ENCODE measurements at places on chromosomes 7 and 10.

DNA sequence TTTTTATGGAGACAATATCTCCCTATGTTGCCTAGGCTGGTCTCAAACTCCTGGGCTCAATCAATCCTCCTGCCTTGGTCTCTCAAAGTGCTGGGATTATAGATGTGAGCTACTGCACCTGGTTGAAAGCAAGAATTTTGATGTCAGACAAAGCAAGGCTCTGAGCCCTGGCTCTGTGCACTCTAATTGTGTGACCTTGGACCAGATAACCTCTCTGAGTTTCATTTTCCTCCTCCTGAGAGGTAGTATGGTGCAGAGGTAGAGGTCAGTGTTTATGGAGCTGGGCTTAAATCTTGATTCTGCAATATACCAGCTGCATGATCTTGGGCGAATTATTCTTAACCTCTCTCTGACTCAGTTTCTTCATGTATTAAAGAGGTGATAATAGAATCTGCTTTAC is 31.4 kb upstream of the SLC26A3 start:
- DNase-seq: no peak

GRCh38 chr10:115059301-115059898 is 33.8 kb upstream of the ATRNL1 start:
- DNase-seq: no peak

- peak; percentile 77 for DNase-seq
Observed at GRCh38 chr10:96271016-96271815, at the start of gene BLNK. TSS of gene BLNK (minus strand) at chr10:96271569. CDS start at chr10:96271398, 171 bp downstream.

GRCh38 chr7:138962561-138963270 is 18.5 kb downstream of the KIAA1549 start:
- no peak for DNase-seq

GRCh38 chr10:72077275-72077990 is 10.9 kb downstream of the SPOCK2 start:
- no peak for DNase-seq

GRCh38 chr7:104089612-104090011 is 100.2 kb upstream of the RELN start:
- no peak for DNase-seq

DNA sequence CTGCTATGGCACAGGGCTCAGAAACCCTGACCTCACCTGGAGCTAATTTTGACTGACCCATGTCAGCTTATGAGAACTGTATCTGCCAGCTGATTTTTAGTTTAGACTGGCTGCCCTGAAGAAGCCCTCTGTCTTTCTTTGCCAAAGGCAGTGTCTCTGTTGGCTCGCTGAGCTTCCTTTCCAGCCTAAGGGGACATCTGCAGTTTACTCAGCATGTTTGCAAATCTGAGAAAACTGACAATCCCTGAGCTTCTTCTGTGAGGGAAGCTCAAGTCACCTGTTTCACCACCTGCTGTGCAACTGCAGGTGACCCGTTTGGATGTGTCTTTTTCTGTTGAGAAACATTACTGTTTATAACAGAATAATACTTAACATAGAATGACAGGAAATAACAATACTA is 46.0 kb downstream of the PRKAR2B start:
- no peak for DNase-seq

DNA sequence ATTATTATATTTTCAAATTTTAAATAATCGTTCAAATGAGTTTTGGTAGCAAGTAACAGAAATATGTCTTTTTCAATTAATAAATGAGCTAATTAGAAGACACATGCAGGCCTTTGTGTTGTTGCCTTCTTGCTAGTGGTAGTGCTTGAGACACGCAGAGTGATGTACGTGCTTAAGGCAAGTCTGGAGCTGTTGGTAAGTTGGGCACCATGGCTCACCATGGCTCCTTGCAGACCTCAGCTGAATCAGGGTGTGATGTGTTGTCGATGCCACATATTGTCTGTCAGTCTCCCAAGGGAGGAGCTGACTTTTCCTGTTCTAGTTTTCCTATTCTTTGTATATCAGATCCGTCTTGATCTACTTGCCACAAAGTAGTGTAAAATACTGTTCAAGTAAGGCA is 8.3 kb downstream of the CDK14 start:
- DNase-seq: peak; percentile 66

DNA sequence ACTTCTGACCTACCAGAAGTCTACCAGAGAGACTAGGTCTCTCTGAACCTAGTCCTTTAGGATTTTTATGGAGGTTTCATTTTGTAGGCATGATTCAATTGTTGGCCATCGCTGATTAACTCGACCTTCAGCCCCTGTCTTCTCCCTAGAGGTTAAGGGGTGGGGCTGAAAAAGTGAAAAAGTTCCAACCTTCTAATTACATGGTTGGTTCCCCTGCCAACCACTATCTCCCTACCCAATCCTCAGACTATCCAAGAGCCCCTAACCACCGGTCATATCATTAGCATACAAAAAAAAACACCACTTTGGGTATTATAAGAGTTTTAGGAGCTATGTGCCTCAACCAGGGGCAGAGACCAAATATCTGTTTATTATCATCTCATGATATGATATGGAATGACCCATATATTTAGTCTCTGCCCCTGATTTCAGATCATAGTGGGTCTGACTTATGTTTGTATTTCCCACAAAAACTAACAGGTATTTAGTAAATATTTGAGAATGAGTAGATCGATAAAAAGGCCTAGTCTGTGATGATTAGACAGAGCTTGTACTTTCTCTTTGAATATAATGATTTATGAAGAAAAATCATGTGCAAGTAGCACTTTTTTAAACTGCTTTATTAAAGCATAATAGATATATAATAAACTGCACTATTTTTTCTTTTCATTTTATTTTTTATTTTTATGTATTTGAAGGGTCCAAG is 35.8 kb downstream of the DNAJC9 start:
- no peak for DNase-seq

- DNase-seq: no peak
Observed at GRCh38 chr7:18330548-18330947, 165.0 kb upstream of the HDAC9 start.

GRCh38 chr7:130951303-130951975 is 217.4 kb upstream of the KLF14 start:
- no peak for DNase-seq

GRCh38 chr10:84706875-84707274 is 378.5 kb downstream of the CCSER2 start:
- peak; percentile 60 for DNase-seq

GRCh38 chr7:149296368-149296767 is 34.4 kb downstream of the ZNF783 start:
- DNase-seq: no peak

DNA sequence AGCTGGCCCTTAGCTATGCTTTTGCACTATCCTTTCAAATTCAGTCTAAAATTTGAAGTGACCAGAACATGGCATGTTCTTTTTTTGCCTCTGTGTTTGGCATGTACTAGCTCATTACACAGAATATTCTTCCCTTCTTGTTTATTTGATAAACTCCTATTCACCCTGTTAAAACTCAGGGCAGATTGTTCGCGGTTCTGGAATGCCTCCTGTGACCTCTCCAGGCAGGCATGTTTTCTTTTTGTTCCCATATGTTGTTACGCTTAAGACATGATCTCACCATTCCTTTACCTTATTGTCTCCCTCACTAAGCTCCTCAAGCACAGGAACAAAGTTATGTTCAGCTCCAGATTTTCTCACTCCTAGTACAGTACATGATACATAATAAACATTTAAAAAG is 181.7 kb downstream of the CCSER2 start:
- DNase-seq: no peak

- DNase-seq: no peak
Observed at GRCh38 chr10:121812031-121812430, 115.8 kb downstream of the ATE1 start.

GRCh38 chr7:14438366-14438765 is 448.9 kb upstream of the ETV1 start:
- no peak for DNase-seq

DNA sequence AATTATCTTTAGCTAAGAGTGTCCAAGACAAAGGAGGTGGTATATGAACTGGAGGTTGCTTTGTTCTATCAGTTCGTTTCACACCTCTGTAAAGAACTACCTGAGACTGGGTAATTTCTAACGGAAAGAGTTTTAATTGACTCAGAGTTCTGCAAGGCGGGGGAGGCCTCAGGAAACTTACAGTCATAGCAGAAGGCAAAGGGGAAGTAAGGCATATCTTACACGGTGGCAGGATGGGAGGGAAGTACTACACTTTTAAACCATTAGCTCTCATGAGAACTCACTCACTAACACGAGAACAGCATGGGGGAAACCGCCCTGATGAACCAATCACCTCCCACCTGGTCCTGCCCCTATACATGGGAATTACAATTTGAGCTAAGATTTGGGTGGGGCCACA is 1202.3 kb upstream of the LRRTM3 start:
- DNase-seq: no peak

- no peak for DNase-seq
Observed at GRCh38 chr7:101133621-101134398, 6.9 kb downstream of the SERPINE1 start.

- DNase-seq: peak; percentile 82
Observed at GRCh38 chr7:151754142-151754590, 122.7 kb downstream of the PRKAG2 start.

- no peak for DNase-seq
Observed at GRCh38 chr7:34823650-34824258, 165.7 kb downstream of the NPSR1 start.

GRCh38 chr7:139393621-139394211 is 34.0 kb downstream of the LUC7L2 start:
- no peak for DNase-seq

- DNase-seq: no peak
Observed at GRCh38 chr10:62803724-62804355, 680 bp upstream of the ADO start.

GRCh38 chr7:120805636-120806388 is 52.1 kb downstream of the TSPAN12 start:
- DNase-seq: no peak

DNA sequence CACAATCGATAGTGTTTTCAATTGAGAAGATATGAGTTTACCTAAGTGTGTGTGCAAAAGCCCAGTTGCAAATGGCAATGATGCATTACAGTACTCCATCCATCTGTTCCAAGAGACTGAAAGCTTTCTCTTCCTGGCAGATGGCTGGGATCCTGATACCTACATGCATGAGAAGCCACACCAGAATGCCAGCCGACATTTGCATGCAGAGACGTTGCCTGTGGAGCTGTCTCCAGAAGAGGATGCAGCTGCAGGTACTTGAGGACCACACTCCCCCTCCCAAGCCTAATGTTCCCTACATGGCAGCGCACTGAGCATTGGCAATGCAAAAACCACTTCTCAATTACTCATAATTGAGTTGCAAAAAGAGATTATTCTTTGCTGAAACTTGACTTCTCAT is 332.1 kb downstream of the WDR11 start:
- no peak for DNase-seq

GRCh38 chr7:137531671-137532070 is 188.1 kb upstream of the PTN start:
- no peak for DNase-seq

DNA sequence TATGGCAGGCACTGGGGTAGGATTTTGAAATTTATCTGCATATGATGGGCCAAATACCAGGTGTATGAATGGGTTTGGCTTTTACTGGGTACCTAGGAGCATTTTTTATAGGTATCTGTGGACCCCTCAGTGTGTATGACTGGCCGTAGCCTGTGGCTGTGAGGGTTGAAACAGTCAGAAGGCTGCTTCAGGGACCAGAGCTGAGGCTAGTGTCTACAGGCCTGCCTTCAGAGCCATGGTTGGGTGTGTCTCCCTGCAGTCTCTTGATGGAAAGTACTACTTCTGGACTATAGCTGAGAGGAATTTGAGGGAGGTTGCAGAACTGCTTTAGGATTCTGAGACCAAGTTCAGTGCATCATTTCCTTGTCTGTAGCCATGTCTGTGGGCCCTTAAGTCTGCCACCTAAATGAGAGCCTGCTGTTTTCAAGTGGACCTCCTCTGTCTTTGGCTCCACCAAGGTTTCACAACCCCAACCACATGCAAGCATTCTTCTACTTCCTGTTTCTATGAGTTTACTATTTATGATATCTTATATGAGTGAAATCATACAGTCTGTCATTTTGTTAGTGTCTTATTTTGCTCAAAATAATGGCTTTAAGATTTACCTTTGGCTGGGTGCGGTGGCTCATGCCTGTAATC is 19.9 kb upstream of the ZNF138 start:
- DNase-seq: no peak

- DNase-seq: no peak
Observed at GRCh38 chr7:42198974-42199668, 37.9 kb downstream of the GLI3 start.

DNA sequence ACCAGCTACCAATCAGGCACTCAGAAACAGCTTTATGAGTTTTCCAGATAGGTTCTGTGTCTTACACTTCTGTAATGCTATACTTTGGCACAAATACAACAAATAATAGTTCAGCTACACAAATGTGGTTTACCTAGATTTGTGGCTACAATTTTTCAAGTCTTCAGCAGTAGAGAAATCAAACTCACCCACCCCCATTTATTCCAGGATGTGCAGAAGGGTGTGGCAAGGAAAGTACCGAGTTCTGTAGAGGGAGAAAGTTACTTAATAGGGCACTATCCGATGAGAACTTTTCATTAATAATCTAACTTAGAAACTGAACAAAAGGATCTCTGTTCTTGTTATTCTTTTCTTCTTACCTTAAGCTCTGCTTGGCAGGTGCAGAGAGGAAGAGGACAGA is 30.3 kb upstream of the ATP6V0A4 start:
- no peak for DNase-seq

DNA sequence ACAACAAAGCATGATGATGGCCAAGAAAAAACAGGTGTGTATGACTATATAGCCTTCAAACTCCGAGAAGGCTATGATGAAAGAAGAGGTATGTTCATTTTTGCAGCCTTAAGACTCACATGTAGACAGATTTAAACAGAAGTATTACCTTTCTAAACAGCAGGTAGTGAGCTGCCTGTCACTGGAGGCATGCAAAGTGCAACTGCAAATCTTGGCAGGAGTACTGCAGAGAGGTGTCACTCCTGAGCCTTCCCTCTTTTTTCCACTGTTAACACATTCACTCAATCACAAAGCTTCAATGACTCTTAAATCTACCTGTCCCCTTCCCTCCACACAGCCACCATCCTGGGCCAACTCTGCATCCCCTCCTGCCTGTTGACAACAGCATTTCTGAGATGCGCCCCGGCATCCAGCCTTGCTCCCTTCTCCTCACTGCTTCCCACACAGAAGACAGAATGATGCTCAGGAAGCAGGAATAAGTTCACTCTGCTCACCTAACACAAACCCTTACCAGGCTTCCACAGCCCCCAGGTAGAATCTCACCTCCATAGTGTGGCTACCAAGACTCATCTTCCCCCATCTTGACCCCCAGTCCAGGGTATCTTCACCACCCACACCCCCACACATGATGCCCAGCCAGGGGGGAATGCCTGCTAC is 161.9 kb upstream of the ZMIZ1 start:
- DNase-seq: no peak

GRCh38 chr7:155992107-155992506 is 179.8 kb upstream of the SHH start:
- no peak for DNase-seq

DNA sequence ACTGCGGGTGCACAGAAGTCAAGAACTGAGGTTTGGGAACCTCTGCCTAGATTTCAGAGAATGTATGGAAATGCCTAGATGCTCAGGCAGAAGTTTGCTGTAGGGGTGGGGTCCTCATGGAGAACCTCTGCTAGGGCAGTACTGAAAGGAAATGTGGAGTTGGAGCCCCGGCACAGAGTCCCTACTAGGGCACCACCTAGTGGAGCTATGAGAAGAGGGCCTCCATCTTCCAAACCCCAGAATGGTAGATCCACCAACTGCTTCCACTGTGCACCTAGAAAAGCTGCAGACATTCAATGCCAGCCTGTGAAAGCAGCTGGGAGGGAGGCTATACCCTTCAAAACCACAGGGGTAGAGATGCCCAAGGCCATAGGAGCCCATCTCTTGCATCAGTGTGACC is 1336.0 kb upstream of the CELF2 start:
- DNase-seq: no peak

- DNase-seq: no peak
Observed at GRCh38 chr7:154425271-154425670, 373.1 kb downstream of the DPP6 start.

All from epithelial cell of prostate (primary cell).